ENCODE measurements at places on chromosomes 5 and 9.

GRCh38 chr9:125637241-125637640 is 69.8 kb downstream of the MAPKAP1 start:
- DNase-seq, result no peak

- no peak for DNase-seq
Measured at GRCh38 chr9:127479507-127480081, 28.3 kb downstream of the LRSAM1 start.

DNA sequence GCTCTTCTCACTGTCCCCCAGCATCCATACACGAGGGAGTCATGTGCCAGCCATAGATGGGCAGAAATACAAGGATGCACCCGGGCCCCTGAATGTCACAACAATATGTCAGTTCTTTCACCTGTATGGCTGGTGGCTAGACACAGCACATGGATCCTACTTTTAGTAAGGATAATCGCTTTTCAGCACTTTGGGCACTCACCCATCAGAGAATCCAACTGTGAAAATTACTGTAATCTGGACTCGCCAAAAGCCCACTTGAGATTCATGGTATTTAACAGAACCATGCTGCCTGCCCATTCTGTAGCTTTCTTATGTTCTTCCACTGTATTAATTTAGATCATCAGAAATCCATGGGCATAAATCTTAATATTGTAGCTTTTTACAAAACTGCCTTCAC is 124.8 kb downstream of the FRMD3 start:
- no peak for DNase-seq

DNA sequence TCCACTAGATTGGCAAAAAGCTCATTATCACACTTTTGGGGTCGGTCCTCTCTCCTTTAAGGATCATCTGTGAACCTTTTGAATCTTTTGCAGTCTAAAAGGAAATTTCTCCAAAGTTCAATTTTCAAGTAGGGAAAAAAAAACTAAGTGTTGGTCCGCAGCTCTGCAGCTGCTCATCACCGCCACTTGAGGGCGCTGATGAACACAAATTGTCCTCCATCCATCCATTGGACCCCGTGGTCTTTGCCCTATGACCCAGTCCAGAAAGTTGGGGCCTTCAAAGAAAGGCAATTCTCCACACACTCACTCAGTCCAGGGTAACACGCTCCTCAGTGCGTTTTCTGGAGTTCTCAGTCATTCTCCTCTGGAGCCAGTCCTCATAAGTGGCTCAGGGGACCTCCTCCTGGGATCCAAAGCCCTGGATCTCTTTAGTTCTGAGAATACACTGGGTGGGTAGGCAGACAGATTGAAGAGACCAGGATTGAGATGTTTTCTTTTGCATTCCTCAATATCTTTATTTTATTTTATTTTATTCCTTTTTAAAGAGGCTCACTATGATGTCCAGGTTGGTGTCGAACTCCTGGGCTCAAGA is 63.6 kb upstream of the SLC28A3 start:
- DNase-seq, result no peak

DNA sequence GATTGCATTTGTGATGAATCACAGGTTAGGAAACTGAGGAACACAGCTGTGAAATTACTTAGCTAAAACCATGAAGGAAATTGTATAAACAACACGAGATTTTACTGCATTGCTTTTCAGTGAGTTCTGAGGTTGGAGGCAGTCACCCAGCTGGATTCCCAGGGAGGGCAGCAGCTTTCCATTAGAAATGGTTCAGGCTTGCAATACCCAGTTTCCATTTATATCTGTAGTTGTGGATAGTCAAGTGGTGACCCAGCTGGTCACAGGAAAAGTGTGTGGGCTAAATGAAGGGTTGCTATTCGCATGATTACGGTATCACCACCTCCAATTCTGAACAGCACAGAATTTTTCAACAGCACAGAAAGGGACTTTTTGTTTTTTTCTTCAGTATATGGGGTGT is 34.3 kb upstream of the SPATA31D4 start:
- DNase-seq, result no peak

DNA sequence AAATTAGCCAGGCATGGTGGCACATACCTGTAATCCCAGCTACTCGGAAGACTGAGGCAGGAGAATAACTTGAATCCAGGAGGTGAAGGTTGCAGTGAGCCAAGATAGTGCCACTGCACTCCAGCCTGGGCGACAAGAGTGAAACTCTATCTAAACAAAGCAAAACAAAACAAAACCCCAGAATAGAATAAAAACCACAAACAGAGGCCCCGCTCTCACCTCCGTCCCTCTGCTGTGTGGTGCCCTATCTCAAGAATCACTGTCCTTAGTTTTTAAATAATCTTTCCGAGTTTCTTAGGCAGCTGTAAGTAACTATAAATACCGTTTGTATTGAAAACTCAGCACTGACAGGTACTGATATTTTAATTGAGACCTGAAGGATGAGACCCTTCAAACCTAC is 42.7 kb upstream of the IER5L start:
- DNase-seq, result no peak

- no peak for DNase-seq
Measured at GRCh38 chr5:29547236-29547865, 1646.1 kb upstream of the CDH6 start.

Measured in muscle of leg (tissue), 16 donors.